ENCODE measurements at places on chromosomes 11 and 22.

- DNase-seq = no peak
Measured at GRCh38 chr11:72912253-72912652, 98.0 kb downstream of the ATG16L2 start.

- DNase-seq = no peak
Measured at GRCh38 chr11:2207773-2208621, 36.4 kb upstream of the TH start.

DNA sequence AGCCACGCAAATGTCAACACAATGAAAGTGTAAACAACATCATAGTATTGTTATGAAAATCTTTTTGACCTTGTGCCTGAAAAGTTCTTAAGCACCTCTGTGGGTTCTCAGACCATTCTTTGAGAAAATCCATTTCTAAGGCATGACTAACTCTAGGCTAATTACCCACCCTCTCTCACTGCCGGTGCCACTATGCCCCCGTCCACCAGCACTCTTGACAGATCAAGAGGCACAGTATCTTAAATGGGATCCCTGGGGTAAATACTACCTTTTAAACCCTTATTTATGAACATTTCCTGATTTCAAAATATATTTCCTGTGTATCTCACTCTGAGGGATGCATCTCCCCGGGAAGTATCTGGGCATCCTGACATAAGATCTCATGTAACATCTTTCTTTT, 607.5 kb downstream of the METTL15 start:
- no peak for DNase-seq

GRCh38 chr11:67053896-67054329, 2.7 kb upstream of the RHOD start:
- peak; percentile 46 for DNase-seq

DNA sequence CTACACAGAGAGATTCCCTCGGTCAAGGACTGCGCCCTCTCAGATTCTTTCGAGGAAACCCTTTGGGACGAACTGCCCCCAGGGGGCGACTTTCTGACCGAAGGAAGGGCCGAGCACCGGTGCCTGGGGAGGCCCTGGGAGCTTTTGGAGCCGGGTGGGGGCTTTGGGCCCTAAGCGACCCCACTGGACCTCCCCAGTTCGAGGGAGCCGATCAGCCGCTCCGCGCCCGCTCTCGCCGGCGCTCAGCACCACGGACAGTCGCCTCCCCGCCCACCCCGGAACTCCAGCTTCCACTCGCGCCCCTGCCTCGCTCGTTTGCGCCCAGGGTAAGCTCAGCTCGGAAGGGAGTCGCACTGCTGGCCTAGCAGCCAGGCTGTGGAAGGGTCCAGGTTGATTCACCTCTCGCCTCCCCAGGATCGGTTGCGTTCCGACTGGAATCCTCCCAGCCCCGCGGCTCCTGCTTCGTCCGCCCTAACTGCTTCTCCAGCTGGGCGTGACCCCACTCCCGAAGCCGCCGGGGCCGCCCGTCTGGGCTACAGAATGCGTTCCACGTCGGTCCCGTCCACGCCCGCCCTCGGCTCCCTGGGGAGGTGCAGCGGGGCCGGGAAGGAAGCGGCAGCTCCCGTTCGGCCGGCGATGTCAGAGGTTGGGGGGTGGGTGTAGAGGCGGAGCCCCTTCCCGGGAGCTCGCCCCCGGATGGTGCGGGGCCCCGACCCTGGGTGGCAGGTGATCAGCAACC, 428 bp downstream of the SCN3B start:
- DNase-seq = no peak

GRCh38 chr11:66388780-66389386, 17.3 kb upstream of the SLC29A2 start:
- peak; percentile 68 for DNase-seq

GRCh38 chr11:12862696-12863469, 146.2 kb upstream of the RASSF10 start:
- DNase-seq = no peak

- DNase-seq = no peak
Measured at GRCh38 chr11:113377681-113378412, 9.7 kb upstream of the ANKK1 start.

DNA sequence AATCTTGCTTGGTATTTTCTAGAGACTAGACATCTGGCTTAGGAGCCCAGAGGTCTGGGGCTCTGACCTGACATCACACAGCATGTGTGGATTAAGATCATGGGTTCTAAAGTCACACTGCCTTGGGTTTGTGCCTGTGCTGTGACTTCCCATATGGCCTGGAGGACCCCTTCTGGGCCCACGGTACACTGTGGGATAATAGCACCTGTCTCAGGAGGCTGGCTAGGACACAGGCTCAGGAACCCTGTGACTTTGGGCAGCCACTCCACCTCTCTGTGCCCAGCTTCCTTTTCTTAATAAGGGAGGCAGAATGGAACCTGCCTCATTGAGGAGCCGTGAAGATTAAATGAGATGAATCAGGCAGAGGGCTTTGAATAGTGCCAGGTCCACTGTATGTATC, 99.2 kb upstream of the B3GAT1 start:
- no peak for DNase-seq

DNA sequence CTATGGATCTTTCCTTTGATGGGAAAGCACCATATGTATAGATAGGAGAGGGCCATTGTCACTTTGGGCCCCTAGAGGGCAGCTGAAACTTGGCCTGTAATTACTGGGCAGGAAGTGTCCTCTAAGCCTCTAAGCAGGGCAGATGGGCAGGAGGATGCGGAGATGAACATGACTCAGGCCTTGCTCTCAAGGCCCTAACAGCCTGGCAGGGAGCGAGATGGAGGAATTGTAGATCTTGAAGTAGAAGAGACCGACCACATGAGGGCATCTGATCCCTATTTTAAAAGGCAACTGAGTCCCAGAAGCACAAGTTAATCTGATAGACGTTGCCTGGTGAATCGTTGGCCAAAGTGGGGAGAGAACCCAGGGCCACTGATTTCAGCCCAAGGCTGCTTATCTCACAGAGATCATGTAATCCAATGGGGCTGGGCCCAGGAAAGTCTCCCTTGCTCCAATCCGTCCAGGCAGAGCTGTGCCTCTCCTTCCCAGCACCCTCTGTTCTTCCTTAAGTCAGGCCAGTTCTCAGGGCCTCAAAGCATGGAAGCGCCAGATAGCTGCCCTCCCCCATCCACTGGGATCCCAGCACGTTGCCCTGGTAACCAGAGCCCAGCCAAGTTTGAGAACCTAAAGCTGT, 2.5 kb upstream of the SEPTIN3 start:
- peak; percentile 68 for DNase-seq

- peak; percentile 75 for DNase-seq
Measured at GRCh38 chr11:65314501-65315203, at the start of gene CDC42EP2. TSS of gene CDC42EP2 (plus strand) at chr11:65314866. CDS start at chr11:65320899, 6,033 bp downstream.

GRCh38 chr11:103327721-103328120, 218.5 kb downstream of the DYNC2H1 start:
- DNase-seq = no peak

- DNase-seq = no peak
Measured at GRCh38 chr11:96465512-96465911, 75.7 kb downstream of the JRKL start.

DNA sequence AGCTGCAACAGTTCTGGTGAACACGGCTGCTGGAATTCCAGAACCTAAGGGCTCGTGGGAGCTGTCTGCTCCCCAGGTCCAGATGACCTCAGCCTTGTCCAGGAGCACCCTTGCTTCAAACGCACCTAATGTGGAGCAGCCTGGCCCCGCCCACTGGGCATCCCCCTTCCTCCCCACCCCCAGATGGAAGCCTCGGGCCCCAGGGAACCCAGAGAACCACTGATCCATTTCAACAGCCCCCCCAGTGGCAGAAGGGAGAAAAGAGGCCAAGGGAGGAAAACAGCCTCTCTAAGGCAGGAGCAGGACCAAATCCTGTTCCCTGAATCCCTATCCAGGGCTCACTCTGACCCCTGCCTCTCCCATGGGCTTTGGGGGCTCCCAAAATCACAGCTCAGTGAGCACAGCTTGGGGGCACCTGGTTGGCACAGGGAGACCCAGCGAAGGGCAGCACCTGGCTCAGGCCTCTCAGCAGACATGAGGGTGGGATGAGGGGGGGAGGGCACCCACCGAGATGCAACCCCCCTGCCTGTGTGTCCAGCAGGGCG, 1.2 kb downstream of the CYTH4 start:
- DNase-seq = no peak

GRCh38 chr22:48053486-48053885, 1291.0 kb downstream of the TBC1D22A start:
- no peak for DNase-seq

- no peak for DNase-seq
Measured at GRCh38 chr22:17411213-17411612, 42.0 kb downstream of the CECR2 start.

DNA sequence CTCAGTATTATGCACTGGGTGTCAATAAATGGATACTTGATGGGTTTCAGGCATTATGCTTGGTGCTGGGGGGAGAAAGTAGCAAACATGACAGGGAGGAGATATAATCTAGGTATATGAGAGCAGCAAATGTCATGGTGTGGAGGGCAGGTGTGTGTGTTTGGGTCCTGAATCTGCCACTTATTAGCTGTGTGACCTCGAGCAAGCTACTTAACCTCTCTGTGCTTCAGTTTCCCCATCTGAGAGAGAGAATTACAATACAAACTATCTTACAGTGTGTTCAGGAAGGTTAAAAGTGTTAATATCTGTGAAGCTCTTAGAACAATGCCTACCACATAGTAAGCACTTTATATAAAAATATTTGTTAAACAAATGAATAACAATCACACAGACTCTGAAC, 2.8 kb downstream of the SLC22A8 start:
- DNase-seq = no peak

GRCh38 chr22:50505776-50506610, 1.5 kb downstream of the LMF2 start:
- DNase-seq = no peak

DNA sequence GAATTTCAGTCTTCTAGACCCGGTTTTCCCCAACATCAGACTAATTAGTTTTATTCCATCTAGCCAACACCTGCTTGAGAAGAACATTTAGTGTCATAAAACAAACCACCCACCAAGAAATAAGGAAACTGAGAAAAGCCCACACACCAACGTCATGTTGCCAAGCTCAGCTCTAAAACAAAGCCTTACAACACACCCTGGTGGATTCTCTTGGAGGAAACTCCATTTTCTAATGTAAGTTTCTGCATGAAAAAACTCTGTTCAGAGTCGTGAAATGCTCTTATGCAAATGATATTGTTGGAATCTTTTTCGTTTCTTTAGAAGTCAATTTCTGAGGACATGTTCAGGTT, 105.0 kb upstream of the RAG2 start:
- no peak for DNase-seq

DNA sequence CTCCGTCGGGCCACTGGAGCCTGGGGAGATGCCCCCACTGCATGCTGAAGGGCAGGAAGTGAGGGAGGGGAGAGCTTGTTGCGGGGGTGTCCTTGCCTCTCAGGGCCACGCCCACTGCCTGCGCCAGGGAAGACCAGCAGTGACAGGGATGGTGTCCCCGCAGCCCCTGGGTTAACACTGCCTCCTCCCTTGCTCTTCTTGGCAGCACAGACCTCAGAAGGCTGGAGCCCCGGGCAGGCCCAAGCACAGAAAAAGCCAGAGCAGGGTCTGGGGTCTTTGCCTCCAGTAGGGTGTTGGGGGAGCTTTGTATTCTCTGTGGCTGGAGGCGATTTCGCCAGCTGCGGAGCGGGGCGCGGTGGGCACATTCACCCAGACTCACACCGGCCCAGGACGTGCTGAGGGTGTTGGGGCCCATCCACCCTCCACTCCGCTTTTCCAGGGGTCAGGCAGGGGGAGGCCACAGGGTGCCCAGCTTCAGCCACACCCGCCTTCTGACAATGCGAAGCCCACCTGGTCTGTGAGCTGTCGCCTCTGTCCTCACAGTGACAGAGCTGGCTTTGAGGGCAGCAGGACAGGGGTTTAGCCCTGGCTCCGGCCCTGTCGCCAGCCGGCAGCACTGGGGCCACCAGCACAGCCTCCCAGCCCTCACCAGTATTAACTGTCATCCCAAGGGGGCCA, 83.7 kb downstream of the CDKN1C start:
- DNase-seq = no peak

DNA sequence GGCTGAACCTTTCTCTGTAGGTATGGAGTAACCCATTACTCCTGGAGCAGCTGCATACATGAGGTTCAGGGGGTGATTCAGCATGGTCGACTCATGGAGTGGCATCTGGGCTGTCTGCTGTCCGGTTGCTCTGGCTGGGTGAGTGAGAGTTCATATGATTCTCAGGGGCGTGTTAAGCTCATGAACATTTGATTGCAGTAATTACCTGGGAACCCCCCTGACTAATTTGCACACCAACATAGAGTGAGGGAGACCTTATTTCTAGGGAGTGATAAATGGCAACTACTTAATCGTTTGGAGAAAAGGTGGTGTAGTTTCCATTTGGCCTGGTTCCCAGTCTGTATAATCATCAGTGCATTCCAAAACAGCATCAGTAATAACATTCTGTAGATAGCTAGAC, 661.9 kb downstream of the ETS1 start:
- no peak for DNase-seq

DNA sequence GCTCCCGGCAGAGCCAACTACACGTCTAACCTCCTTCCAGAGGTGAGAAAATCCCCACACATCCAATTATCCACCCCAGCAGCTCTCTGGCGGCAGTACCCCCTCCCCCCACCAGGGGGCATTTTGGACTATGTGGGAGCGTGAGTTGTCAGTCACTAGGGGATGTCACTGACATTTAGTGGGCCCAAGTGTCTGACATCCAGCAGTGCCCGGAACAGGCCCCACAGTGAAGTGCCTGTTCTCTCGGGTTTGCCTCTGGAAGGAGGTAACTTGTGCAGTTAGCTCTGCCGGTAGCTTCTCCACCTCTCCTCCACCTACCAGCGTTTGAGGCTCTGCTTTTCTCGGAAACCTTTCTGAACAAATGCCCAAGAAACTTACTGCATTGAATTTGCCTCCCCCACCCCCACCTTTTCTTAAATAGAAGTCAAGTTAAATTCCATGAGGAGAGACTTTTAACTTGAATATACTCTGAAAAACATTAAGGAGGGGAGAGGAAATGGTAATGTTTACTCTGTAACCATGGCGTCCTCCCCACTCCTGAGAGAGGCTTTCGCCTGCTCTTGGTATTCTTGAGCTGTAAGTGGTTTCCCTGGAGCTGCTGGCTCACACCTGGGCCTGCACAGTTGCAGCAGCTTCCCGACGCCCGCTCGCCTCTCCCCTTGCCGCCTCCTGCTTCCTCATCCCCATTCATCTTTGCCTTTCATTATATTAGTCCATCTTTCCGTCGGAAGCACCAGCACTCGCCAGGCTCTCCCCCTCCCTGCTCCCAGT, 112.8 kb downstream of the WNT7B start:
- DNase-seq = peak; percentile 66

DNA sequence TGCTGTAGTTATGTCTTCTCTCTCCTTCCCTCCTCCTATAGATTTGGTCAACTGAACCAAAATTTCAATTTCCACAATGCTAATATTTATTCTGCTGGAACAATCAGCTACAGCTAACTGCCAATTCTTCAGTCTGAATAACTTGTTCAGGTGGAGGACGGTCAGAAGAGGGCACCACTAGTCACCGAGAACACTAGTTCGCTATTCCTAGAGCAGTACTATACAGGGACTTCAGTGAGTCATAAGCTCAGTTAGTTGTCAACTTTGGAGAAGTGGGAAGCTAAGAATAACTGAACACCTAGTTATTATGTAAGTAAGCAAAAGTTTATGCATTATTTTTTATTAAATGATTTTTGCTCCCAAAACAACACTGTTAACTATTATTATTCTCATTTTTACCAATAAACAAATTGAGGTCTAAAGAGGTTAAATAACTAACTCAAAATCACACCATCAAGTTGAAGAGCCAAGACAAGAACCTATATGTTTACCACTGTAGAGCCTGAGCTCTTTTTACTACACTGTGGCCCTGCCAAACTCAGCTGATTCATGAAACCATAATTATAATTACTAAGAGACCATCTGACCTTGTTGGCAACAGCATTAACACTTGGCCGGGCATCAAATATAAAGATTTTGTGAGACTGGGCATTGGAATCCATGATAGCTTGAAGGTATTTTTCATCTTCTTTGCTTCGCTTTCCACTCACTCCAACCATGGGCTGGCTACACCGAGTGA, 59.0 kb downstream of the CEP57 start:
- DNase-seq = no peak
